ENCODE measurements at places on chromosomes 6 and 20.

DNA sequence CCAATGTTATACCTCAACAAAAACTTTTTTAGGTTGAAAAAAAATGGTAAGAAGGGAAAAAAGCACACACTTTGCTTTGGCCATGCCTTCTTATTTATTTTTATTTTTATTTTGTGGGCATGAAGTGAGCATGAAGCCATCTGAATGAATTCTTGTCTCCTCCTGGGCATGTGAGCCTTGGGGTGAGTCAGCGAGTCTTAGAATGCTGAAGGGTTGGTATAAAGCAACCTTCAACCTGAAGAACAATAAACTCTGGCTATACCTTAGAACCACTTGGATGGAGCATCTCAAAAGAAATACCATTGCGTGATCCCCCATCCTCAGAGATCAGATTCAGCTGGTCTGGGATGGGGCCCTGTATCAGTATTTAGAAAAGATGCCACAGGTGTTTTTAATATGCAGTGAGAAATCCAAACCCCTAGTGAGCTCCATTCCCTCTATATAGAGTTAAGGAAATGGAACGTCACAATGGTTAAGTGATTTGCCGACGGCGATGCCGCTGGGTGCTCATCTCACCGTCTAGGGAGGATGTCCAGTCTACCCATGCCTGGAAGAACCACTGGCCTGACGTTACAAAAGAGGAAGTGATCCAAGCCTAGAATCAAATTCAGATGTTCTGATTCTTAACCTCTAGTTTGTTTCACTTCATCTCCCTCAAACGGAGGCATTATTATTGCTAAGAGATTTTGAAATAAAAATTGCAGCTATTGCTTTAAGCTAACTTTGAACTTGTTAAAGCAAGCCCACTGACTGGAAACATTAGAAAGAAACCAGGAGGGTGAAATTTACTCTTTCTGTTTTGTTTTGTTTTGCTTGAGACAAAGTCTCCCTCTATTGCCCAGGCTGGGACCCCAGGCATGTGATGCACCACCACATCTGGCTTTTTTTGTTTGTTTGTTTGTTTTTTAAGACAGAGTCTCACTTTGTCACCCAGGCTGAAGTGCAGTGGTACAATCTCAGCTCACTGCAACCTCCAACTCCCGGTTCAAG, 67.1 kb downstream of the EDN1 start:
- no peak for DNase-seq

- no peak for DNase-seq
Measured at GRCh38 chr20:50459124-50459918, 50.9 kb upstream of the PTPN1 start.

DNA sequence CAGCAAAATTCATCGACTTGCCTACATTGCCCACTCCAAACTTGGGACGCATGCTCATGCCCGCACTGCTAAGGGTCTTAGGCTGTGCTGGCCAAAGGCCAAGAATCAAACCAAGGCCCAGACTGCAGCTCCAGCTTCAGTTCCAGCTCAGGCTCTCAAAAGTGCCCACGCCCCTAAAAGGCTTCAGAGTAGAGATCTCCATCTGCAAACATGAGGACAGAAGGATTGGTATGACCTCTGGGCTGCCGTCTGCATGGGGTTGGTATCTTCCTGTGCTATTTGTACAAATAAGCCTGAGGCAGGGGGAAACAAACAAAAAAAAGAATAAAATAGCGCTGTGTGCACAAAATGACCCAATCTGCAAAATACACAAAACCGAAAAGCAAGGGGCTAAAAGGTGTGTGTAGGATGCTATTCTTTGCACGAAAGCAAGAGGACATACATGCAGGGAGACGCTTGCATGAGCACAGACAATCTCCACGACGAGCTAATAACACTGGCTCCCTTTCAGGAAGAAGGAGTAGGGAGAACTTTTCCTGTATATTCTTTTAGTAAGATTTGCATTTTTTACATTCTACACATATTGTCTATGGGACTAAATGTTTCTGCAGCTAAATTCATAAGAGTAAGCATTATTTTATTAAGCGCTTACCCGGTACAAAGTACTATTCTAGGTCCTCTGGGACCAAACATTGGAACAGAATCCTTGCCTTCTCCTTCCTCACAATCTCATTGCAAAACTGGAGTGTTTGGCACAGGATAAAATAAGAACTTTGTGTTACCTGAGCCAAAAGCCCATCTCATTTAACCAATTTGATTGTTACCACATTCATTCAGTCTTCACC, 33.1 kb downstream of the ATP9A start:
- DNase-seq, result no peak

- DNase-seq, result no peak
Measured at GRCh38 chr6:38571721-38572120, 68.0 kb downstream of the BTBD9 start.

DNA sequence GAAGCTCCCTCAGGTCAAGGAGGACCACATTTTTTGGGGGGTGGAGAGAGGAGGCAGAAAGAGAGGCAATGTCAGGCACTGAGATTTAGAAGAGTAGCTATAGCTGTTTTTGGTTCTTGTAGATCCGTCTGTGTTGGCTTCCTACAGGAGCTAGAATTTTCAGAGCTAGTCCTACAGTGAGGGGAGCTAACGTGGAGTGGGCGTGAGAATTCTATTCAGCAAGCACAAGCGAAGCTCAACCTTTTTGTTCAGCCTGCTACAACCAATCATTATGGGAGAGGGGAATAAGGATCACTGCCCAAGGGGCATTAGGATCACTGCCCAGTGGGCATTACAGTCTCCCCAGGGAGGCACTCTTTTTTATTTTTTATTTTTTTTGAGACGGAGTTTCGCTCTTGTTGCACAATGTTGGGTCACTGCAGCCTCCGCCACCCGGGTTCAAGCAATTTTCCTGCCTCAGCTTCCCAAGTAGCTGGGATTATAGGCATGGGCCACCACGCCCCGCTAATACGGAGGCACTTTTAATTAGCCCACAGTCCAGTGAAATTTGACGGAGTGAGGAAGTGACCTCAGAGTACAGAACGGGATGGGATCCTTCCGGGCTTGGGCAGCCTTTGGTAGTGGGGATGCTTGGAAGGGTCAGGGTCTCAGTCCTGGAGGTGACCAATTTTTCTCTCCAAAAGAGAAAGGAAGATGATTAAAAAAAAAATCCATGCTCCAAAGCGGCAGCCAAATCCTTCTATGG, 1.1 kb upstream of the PANK2 start:
- no peak for DNase-seq

DNA sequence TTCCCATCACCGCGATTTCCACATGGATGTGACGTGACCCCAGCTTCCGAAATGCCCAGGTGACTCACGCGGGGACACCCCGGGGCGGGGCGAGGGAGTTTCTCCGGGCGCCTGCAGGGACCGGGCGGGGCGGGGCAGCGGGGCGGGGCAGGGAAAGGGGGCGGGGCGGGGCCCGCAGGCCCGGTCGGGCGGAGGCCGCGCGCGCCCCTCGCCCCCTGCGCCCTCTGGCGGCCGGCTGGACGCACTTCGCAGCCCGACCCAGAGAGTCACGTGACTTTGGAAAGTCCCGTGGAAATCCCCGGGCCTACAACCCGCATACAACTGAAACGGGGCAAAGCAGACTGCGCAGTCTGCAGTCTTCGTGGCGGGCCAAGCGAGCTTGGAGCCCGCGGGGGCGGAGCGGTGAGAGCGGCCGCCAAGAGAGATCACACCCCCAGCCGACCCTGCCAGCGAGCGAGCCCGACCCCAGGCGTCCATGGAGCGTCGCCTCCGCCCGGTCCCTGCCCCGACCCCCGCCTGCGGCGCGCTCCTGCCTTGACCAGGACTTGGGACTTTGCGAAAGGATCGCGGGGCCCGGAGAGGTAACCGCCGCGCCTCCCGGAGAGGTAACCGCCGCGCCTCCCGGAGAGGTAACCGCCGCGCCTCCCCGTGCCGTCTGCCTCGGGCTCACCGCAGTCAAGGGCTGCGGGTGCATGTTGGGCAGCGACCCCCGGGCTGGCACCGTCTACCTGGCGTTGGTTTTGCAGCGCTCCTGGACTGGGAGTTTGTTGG, at the start of gene TNFAIP3:
Gene TNFAIP3, plus strand, starts transcription at position 346 of the 771 bp plus-strand sequence. CDS start 3,969 bp downstream, outside the sequence.
- DNase-seq, result peak; percentile 68

DNA sequence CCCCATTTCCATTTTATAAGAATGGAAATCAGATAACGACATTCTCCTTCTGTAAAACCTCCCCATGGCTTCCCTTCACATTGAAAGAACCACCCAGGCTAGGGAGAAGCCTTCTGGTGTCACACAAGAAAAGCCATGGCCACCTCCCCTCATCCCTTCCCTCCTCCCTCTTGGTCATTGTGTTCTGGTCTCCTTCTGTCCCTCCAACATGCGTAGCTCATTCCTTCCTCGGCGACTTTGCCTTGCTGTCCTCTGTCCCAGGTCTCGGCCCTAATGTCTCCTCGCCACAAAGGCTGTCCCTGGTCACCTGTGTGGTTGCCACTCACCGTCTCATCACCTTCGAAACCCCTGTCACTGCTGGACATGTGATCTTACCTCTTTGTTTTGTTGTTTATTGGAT, 193.9 kb downstream of the BCAS1 start:
- DNase-seq, result no peak

DNA sequence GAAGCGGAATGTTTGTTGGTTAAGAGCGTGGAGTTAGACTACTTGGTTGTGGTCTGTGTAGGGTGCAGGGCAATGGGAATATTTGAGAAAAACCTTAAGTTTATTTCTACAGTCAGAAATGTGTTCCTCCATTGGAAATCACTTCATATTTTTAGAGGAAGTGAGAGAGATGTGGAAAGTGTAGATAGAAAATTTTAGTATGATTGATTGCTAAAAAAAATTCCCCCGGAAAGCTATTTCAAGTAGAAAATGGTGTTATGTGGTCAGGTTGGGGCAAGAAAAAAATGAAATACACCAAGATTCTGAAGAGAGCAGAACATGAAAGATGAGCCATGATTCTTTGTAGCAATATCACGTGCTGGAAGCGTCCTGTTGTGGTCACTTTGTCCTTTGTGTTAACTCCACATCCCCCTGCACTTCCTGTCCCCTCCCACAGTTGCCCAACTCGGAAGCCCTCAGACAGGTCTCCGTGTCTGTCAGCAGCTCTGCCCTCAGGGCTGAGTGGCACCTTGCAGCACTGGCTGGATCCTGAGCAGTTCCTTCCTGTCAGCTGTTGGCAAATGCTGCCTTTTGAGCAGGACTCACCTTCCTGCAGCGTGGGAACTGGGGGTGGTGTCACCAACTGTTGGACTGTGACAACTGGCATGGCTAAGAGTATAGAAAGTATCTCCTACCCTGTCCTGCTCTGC, 137.5 kb upstream of the SLC24A3 start:
- DNase-seq, result no peak

DNA sequence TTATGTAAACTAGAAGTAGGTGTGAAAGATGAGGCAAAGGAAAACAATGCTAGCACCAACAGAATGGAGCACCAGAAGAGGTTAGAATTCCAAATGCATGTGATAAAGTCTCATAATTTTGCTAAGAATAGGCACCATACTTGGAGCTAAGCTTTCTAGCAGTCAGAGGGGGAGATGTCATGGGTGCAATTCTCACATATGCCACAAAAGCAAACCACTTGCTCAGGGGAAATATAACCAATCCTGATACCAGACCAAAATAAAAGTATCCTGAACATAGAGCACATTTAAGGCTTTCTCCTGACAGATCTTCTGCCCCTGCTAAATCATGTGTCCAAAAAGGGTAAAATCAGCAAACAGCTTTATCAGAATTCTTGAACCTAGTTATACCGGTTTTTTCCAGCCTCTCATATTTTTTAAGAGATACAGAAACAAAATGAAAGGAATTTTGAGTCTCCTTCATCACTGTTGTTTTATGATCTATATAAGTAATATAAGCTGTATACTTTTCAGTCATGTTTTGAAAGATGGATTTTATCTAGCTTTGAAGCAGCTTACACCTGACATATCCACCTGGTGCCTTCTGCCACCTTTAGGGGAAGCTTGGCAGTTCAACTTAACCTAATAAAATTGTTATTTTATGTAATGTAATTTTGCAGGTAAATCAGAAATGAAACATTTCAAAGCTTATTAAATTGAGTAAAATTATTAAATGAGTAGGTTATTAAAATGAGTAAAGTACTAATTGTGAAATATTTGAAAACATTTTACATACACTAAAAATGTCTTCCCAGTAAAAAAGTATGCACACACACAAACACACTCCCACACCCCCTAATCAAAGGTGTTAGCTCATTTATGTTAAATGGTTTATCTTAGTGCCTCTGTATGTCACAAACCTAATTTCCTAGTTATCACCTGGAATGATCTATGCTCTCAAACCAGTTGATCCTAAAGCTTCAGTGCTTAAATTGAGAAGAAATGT, 2.8 kb downstream of the SPO11 start:
- DNase-seq, result no peak

GRCh38 chr6:159533016-159533415, 160.0 kb downstream of the SOD2 start:
- no peak for DNase-seq

DNA sequence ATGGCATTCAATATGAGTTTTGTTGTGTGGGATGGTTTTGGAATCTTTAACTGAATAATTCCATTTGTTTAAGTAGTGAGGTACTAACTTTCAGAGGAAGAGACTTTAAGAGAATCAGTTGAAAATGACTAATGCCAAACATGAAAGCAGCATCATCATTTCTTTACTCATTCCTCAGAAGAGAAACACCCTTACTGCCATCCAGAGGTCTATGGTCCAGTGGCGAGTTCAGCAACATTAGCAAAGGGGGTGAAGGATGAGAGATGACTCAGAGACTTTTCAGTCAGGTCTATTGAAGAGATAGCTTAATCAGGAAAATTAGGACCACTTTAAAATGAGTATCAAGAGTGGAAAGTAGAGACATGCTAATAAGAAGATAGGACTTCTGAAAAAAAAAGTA, 118.8 kb downstream of the COL19A1 start:
- DNase-seq, result no peak

DNA sequence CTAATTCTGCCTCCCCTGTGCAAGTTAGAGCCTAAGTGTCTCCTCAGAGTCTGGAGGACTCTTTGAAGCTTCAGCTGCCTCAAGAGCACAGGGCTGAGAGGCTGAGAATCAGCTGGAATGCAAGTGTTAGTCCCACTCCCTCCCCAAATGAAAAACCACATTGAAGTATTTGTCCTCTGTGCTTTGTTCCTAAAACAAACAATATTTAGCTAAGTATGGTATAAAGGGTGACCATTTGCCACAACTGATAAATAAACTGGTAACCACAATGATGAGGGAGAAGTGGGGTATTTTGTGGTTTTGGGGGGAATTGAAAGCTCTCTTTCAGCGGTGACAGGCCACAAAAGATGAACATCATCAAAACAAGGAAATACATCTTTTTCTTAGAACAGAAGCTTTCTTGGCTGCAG, 91.7 kb upstream of the HDDC2 start:
- no peak for DNase-seq

GRCh38 chr6:98847416-98847778, 13.0 kb downstream of the POU3F2 start:
- no peak for DNase-seq

GRCh38 chr20:8304124-8304816, 172.2 kb downstream of the PLCB1 start:
- no peak for DNase-seq

All from NCI-H1930 (cell line).